ENCODE measurements at places on chromosomes 13 and 19. TPM values are rescaled to one million over a fixed set of nuclear protein-coding genes. Genes with fewer than 3 reads are reported as not detected.

DAND5 gene
- 0.14 TPM for total RNA-seq

F10 gene
- not detected for total RNA-seq

ZNF480 gene
- total RNA-seq = 11.8 TPM

WDR88 gene
- not detected for total RNA-seq

LAIR1 gene
- total RNA-seq = not detected

NCAN gene
- not detected for total RNA-seq

SLC7A10 gene
- not detected for total RNA-seq

MISP gene
- 50.0 TPM for total RNA-seq

ZNF497 gene
- total RNA-seq = 0.41 TPM

C5AR1 gene
- 0.04 TPM for total RNA-seq

SLC1A6 gene
- not detected for total RNA-seq

ZNF570 gene
- 3.4 TPM for total RNA-seq

SIGLEC8 gene
- total RNA-seq = not detected

RFPL4AL1 gene
- total RNA-seq = not detected

SIGLEC9 gene
- not detected for total RNA-seq

DACH1 gene
- total RNA-seq = not detected

All from foreskin keratinocyte (primary cell).